ENCODE measurements at places on chromosomes 6 and 20.

- DNase-seq = no peak
Observed at GRCh38 chr20:4978050-4978918, 23.0 kb downstream of the SLC23A2 start.

- no peak for DNase-seq
Observed at GRCh38 chr20:61082720-61083119, 169.3 kb upstream of the CDH4 start.

DNA sequence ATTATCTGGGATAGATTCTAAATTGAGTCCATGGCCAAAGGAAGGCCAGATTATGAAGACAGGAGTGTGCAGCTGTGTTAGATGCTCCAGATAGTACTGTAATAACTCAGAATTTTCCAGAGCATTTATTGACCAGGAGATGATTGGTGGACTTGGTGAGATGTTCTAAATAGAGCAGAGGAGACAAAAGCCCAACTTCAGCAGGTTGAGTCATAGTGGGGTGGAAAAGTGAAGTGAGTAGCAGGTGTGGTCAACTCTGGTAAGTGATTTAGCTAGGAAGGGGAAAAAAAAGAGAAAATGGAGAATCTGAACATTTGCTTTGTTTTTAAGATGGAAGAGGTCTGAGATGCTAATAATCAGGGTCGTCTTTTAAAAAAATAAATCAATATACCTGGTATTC is 227.4 kb downstream of the TMEM200A start:
- DNase-seq = no peak

DNA sequence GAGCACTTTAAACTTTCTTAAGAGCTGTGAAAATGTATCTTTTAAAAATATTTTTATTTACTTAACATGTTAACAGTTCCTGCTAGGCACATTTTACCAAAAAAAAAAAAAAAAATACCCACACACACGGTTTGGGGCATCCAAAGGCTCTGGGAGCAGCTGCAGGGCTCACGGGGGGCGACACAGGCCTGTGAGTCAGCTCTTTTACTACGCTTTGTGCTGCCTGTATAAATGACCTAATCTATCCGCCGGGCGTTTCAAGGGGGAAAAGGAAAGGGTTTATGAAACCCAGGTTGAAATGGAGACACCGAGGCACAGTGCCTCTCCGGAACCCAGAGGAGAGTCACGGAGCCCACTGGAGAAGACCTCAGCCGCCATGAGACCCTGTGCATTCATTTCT is 40.4 kb downstream of the DLL1 start:
- DNase-seq = no peak

GRCh38 chr6:44771647-44772415 is 384.3 kb downstream of the CDC5L start:
- no peak for DNase-seq

GRCh38 chr6:20266851-20267608 is 54.8 kb upstream of the MBOAT1 start:
- DNase-seq = no peak

DNA sequence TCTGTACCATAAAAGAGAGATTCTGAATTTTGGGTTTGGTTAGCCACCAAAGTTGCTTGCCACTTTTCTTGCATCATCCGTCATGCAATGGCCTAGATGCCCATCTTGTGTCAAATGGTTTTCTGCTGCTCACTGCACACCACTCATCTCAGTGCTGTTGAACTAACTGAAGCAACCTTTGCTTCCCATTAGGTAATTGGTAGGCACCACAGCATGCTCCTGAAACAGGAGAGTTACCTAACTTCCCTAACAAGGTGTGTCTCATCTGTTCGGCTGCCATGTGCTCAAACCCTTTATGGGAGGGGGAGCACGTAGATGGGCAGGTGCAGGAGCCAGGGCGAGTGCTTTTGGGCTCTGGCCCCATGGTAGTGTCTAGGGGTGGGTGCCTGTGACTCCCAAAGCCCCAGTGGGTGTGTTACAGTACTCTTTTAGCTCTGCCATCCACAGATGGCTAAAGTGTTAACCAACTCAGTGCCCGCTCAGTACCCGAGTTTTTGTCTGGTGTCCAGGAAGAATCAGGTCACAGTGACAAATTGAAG is 147.4 kb upstream of the SPACA1 start:
- no peak for DNase-seq

- DNase-seq = no peak
Observed at GRCh38 chr20:57501461-57502335, 23.2 kb downstream of the CTCFL start.

- DNase-seq = no peak
Observed at GRCh38 chr20:24403406-24403805, 66.0 kb upstream of the SYNDIG1 start.

Data from CD4-positive, alpha-beta T cell treated with Interleukin-1 beta for 1 hour (primary cell).